ENCODE measurements at places on chromosomes 4 and X.

- no peak for DNase-seq
Observed at GRCh38 chr4:71287305-71287704, 51.5 kb upstream of the SLC4A4 start.

DNA sequence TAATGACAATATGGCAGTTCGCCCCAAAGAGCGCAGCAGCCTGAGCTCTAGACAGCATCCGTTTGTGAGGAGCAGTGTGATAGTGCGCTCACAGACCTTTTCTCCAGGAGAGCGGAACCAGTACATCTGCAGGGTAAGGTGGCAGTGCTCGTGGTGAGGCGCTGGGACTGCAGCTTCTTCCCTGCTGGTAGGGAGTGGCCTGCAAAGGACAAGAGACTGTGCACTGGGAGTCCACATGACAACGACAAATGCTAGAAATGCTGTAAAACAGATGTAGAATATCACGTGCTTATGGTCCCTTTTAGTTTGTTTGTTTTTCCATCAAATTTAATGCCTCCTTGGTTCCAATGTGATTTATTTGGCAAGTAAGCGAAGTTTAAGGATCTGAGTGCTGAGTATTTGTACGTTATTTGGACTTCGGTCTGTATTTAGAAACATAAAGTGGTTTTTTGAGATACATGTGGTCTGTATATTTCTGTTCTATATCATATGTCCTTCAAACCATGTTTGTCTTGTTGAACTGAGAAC lies 35.8 kb downstream of the CLDN22 start:
- DNase-seq = no peak

- DNase-seq = no peak
Observed at GRCh38 chr4:123522081-123522480, 125.5 kb downstream of the SPRY1 start.

GRCh38 chr4:127505203-127505602 lies 127.6 kb upstream of the INTU start:
- peak; percentile 36 for DNase-seq

DNA sequence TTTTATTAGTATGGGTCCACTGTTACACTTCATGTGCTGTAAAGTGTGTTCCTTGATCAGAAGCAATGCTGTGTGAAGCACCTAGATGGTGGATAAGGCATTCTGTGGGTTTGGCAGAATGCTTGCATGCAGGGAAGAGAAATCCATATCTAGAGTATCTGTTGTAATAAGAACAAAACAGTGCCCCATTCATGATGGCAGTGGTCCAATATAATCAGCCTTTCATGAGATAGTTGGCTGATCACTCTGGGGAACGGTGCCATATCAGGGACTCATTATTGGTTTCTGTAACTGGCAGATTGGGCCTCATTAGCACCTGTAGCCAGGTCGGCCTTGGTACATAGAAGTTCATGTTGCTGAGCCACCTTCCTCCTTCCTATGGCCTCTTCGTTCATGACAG lies 28.7 kb downstream of the STIM2 start:
- no peak for DNase-seq

DNA sequence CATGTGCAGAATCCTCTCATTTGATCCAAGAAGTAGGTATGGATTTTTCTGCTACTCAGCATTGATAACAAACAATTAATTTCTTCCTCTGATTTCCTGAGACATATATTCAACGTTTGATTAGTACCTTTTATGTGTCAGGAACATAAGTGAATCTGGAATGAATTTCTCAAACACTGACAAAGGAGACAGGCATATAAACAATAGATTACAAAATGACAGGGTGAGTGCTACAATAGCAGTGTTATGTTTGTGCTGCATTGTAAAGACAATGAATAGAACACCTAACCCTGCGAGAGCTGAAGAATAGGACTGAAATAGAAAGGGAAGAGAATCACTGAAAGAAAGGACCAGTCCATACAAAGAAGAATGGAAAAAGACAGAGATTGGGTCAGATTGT lies 52.9 kb downstream of the ARHGAP24 start:
- DNase-seq = no peak

DNA sequence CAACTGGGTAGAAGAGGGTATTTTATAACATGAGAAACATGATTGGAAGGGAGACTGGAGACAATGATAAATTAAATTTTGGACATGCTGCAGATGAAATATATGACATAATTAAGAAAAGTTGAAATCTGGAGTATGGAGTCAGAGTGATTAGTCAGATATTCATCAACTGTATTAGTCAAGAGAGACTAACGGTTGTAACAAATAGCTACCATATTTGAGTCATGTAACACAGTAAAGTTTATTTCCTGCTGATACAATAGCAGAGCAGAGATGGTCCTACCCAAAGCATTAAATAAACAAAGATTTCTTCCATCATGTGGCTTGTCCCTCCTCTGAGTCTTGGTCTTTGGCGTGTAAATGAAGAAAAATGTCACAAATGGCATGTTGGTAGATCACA lies 321.3 kb downstream of the GALNTL6 start:
- no peak for DNase-seq

- DNase-seq = no peak
Observed at GRCh38 chr4:113893546-113893945, 85.9 kb downstream of the ARSJ start.

DNA sequence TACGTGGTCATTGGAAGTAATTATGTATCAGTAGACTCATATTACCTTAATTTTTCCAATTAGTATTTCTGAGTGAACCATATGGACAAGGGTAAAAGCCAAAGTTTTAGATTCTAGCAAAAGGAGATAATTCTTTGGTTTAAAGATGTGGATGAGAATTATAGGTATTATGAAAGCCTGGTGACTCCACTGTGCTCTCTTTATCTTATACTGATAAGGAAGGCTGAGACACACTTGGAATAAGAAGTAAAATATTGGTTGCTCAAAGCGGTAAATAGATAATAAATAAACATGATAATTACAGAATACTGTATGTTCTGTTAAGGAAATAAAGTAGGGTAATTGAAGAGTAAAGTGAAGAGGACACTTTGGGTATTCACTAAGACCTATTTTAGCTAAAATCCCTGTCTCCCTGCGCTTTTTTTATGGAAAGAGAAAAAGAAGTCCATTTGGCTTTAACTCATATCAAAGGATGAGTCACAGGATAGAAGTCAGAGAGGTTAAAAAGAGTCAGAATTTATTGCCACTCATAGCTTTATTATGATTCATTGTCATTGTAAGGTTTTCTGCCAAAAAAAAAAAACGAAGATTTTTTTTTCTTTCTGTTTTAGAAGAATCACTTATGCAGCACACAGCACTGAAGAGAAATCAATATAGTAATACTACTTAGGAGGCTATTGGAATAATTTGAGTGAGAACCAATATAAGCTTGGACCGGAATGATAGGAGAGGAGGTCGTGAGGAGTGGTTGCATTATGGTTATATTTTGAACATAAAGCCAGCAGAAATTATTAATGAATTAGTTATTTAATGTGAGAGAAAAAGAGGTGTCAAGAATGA lies 2463.1 kb downstream of the ARAP2 start:
- no peak for DNase-seq

DNA sequence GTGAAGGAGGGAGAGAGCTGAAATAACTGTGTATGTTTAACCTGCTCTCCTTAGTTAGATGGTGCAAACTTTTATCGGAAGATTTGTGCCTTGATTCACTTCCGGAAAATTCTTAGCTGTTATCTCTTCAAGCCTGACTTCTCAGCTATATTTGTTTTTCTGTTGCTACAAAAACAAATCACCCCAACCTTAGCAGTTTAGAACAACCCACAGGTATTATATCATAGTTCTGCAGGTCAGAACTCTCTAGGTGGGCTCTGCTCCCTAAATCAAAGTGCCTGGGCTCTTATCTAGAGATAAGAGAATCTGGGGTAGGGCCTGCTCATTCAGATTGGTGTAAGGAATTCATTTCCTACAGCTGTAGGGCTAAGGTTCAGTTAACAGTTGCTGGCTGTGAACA lies 15.1 kb upstream of the CEP135 start:
- DNase-seq = no peak

GRCh38 chrX:81120936-81121371 lies 80.8 kb downstream of the HMGN5 start:
- peak; percentile 45 for DNase-seq

- no peak for DNase-seq
Observed at GRCh38 chr4:42543762-42544161, 113.1 kb downstream of the ATP8A1 start.

- no peak for DNase-seq
Observed at GRCh38 chr4:113071274-113071673, 21.8 kb downstream of the ANK2 start.

GRCh38 chr4:145786261-145786660 lies 106.3 kb downstream of the C4orf51 start:
- DNase-seq = no peak

GRCh38 chr4:7429601-7430078 lies 5.1 kb downstream of the PSAPL1 start:
- DNase-seq = peak; percentile 13

DNA sequence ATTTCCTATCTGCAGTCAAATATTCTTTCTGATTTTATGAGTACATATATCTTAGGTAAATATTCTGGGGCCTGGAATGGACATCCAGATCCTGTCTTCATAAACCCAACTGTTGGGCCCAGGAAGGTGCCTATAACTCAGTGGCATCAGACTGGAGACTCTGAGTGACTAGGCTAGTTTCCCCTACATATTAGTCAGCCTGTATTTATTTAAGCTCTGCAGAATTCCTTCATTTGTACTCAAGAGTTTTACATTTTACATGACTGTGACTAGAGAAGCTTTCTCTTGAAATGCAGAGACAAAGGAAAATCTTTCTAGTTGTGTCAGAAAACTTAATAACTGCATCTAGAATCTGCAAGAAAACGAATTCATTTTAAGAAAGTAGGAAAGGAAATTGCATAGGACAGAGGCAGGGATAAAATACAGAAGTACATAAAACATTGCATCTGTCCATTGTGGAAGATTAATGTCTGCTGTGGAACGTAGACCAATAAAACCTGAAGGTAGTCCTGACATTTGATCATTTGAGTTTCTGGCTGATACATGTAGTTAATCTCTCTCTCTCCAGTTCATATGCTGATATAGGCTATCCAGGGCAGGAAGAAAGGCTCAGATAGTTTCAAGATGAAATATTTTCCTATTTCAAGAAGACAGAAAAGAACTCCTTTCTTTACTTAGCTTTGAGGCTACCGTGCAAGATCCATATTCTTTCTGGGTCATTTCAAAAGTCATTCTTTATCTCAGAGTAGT lies 78.2 kb downstream of the OPHN1 start:
- no peak for DNase-seq

- DNase-seq = no peak
Observed at GRCh38 chr4:123747016-123747415, 350.4 kb downstream of the SPRY1 start.

DNA sequence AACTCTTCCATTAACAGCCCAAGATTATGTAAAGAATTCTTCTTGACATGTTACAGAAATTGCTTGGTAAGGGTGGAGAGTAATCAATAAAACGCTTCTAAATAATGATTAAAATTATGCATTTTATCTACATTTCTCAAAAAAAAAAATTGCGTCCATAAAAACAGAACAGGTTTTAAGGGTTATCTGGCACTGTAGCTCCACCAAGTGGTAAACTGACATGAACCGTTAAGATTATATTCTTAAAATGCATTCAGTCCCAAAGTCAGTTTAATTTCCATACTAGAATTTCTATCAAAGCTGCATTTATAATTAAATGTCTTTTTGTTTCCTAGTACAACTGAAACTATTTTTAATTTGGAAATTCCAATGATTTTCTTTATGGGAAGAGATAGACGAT lies 214.0 kb upstream of the UGT8 start:
- DNase-seq = no peak

DNA sequence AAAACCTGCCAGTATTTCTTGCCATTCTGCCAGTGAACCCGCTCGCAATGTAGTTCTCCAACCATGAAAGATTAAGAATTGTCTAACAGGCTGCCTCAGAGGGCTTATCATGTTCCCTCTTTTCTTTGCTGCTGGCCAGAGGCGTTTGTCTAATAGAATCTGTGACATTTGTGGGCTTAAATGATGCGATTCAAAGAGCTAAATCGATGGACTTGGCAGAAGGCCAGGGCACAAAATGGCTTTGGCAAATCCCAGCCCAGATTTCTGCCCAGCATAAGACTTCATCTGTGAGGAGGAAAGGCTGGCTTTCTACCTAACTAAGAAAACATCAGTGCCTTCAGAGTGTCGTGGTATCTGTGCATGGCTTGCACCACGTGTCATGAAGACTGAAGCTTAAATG lies 79.9 kb downstream of the TRPC5OS start:
- DNase-seq = no peak

DNA sequence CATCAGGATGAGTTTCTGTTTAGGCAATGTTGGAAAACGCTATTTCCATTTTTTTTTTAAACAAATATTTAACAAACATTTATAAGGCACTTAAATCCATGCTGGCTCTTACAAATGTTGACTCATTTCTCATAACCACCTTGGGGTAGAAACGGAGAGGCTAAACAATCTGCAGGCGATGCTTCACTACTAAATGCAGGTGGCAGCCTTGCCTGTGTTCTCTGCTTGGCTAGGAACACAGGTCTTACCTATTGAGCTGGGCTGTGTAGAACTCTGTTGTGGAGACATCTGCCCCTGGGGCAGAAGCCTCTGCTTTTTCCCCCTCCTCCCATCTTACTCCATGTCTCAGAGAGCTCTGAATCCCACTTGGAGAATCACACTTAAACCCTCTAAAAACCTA lies 1.4 kb upstream of the CXCL1 start:
- no peak for DNase-seq

GRCh38 chr4:1975391-1975801 lies 33.4 kb downstream of the NELFA start:
- no peak for DNase-seq

GRCh38 chr4:112287258-112287989 lies 1.7 kb upstream of the TIFA start:
- DNase-seq = no peak

- peak; percentile 57 for DNase-seq
Observed at GRCh38 chr4:145098675-145099037, 545 bp downstream of the ABCE1 start.

- no peak for DNase-seq
Observed at GRCh38 chr4:163470391-163470790, 3.2 kb downstream of the TKTL2 start.

DNA sequence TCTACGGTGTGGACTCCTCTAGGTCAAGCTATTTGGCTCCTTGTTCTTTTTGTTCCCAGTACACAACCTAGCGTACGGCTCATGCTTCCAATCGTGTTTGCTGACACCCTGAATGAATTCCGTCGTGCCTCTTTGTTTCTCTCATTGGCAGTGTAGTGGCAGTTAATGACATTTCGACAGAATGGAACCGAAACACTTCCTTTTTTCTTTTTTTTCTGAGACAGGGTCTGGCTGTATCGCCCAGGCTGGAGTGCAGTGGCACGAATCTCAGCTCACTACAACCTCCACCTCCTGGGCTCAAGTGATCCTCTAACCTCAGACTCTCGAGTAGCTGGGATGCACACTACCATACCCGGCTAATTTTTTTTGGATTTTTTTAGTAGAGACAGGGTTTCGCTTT lies 113.3 kb upstream of the ATP6AP2 start:
- DNase-seq = no peak

GRCh38 chr4:102350634-102351033 lies 5.4 kb upstream of the SLC39A8 start:
- DNase-seq = no peak
